Stimulated activated CD8-positive, alpha-beta memory T cell treated with anti-CD3 and anti-CD28 coated beads, Interleukin-4, amount 100 ng/mL, for 1 hour (primary cell): ENCODE measurements at places on chromosomes 16 and 17.

DNA sequence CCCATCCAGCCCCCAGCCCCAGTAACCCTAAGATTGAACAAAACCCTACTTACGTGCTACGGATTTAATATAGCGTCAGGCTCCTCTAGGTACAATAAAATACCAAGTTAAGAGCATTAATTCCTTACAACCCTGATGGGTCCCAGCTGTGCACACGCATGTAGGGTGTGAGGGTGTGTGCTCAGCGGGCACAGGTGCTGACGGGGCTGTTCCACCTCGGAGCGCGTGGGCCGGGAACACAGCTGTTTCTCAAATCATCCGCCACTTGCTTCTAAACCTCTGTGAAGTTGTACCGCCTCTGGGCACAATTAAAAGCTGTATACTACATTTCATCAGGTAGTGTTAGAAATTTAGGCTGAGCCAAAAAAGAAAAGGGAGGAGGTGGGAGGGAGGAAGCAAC, 478.6 kb downstream of the MAF start:
- no peak for DNase-seq

DNA sequence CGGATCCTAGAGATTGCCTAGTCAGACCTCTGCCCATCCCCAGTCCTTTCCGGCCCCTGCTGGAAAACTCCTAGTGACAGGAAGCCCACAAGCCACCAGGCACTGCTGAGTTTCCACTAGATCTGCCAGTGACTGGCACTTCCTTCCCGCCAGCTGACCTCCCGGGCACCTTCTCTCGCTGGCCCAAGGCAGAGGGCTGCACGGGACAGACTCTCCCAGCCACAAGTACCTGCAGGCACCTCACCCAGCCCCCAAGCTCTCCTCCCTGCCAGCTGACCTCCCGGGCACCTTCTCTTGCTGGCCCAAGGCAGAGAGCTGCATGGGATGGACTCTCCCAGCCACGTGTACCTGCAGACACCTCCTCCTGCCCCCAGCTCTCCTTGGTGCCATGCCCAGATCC, 66.3 kb upstream of the DOC2B start:
- DNase-seq: no peak

DNA sequence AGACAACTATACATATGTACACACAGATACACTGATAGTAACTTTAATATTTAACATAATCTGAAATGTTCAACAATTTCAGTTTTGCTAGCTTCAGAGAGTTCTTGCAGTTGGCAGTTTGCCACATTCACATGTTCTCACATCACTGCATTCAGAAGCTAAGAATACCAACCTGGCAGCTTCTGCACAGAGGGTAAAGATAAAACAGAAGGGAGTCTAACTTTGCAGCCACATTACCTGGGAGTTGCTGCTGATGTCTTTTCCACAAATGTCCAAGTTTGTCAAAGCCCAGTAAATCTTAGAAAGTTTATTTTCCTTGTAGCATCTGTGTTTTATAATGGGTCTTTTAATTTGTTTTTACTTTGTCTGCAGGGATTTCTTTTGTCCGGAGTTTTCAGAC, 332.0 kb downstream of the BCAS3 start:
- no peak for DNase-seq

DNA sequence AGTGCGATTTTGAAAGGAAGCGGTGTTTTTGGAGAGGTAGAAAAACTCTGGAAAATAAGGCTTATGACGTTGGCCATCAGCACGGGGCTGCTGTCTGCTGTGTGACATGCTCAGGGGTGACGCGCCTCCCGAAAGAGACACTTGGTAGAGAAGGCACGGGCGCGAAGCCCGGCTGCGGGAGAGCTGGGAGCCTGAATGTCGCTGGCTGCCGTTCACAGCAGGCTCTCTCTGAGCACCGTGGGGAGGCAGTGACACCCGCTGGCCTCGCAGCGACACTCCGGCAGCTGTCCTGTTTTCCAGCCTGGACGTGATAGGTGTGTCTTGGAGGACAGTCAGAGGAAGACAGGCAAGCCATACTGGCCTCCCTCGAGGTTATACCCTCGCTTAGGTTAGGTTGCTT, 759.1 kb upstream of the RBFOX1 start:
- DNase-seq: no peak

GRCh38 chr16:5490499-5490898, 392.9 kb upstream of the EEF2KMT start:
- no peak for DNase-seq

DNA sequence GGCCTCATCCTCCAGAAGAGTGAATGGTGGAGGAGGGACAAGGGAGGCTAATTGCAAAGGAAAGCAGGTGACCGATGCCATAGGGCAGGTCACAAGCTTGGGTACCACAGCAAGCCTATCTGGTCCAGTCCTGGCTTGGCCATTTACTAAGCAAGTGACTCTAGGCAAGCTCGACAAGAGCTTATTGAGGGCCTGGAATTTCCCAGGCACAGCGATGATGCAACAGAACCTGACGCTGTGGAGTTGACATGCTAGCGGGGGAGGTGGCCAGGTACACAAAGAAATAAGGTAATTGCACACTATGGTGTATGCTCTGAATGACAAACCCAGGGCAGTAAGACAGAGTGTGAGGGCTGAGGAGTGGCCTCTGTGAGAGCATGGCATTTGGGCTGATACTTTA, 98.5 kb downstream of the PGS1 start:
- no peak for DNase-seq
